ENCODE measurements at places on chromosomes 5 and 9.

DNA sequence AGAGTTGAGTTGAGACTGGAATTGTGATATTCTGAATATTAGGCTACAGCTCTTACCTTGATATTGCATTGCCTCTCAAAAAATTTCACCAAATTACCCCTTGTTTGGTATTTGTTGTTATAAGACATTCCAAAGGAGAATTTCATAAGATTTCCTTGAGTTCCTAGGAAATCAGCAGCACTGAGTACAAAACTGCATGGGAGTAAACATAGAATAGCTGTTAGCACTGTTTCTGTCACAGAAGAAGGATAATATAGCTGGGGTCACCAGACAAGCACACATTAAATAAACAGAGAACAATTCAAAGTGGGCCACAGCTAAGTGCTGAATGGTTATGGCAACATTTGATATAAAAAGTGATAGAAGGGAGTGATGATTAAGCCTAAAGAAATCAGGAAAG lies 724.3 kb downstream of the PRELID2 start:
- no peak for DNase-seq

GRCh38 chr5:135018457-135018856 lies 15.6 kb downstream of the PITX1 start:
- DNase-seq: no peak

GRCh38 chr5:82885627-82886389 lies 191.4 kb downstream of the TMEM167A start:
- no peak for DNase-seq

GRCh38 chr5:121897341-121897740 lies 45.7 kb downstream of the FTMT start:
- DNase-seq: no peak

DNA sequence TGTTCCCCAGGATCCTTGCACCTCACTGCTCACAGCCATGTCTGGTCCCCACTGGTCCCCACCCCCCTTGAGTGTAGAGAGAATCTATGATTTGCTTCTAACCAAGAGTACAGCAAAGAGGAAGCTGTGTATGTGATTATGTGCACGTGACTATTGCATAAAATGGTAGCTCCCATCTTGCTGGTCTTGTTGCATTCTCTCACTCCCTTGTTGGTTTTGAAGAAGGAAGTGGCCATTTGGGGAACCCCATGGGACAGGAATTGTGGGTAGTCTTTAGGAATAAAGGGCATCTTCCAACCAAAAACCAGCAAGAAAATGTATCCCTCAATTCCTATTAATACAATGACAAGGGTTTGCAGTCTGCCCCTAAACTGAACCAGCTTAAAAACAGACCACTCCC lies 5.2 kb upstream of the FCN2 start:
- no peak for DNase-seq
